Left lung (tissue), 14 donors: ENCODE measurements at places on chromosomes 4 and X. TPM values are rescaled to one million over a fixed set of nuclear protein-coding genes. Genes with fewer than 3 reads are reported as not detected.

The MAGEA6 gene
- total RNA-seq = not detected

The GPR50 gene
- not detected for total RNA-seq

The SLC6A14 gene
- total RNA-seq = 70.8 TPM

GRCh38 chrX:155115174-155115819 is 44.0 kb downstream of the BRCC3 start:
- no peak for DNase-seq

GRCh38 chr4:157997296-157997695 is 175.5 kb downstream of the GASK1B start:
- no peak for DNase-seq

The OPRPN gene
- not detected for total RNA-seq
